ENCODE measurements at places on chromosomes 16 and 17. TPM values are rescaled to one million over a fixed set of nuclear protein-coding genes. Genes with fewer than 3 reads are reported as not detected.

Gene TP53TG3B
- total RNA-seq, result not detected

Gene MPP2
- 9.3 TPM for total RNA-seq

Gene MAP2K6
- 21.4 TPM for total RNA-seq

Gene ABCA3
- 8.1 TPM for total RNA-seq

Gene KRTAP4-3
- not detected for total RNA-seq

Gene TRAF4
- total RNA-seq, result 25.6 TPM

Gene RHOT2
- total RNA-seq, result 214 TPM

Gene WFIKKN1
- total RNA-seq, result 0.51 TPM

Gene RNF151
- total RNA-seq, result not detected

Gene DRC3
- not detected for total RNA-seq

Measured in naive thymus-derived CD4-positive, alpha-beta T cell (primary cell).